ENCODE measurements at places on chromosomes 6 and 20.

DNA sequence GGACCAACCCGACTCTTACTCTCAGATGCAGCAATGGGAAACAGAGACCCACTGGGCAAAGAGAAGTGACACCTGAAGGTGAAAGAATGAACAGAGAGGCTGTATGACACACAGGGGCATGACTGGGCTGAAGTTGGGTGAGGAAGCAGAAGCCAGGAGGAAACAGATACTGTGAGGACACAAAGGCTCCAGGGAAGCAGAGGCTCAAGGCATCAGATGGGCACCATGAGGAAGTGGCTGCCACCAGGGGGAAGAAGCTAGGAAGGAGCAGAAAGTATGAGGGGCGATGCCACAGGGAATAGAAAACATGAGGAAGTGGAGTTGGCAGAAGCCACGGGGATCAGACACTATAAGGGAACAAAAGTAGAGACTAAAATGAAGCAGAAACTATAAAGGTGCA, 30.9 kb upstream of the OCSTAMP start:
- no peak for DNase-seq

GRCh38 chr6:116268589-116269293, 11.0 kb downstream of the TSPYL1 start:
- DNase-seq, result peak; percentile 7

- DNase-seq, result no peak
Observed at GRCh38 chr6:124812067-124812466, 150.2 kb upstream of the RNF217 start.

- no peak for DNase-seq
Observed at GRCh38 chr6:106254636-106255035, 70.9 kb downstream of the ATG5 start.

- no peak for DNase-seq
Observed at GRCh38 chr6:68726337-68726736, 91.3 kb downstream of the ADGRB3 start.

- peak; percentile 59 for DNase-seq
Observed at GRCh38 chr6:158819213-158819976, at the start of gene EZR. Gene EZR, minus strand, starts transcription at chr6:158819368. Its CDS starts 1,275 bp downstream, at chr6:158818093.

GRCh38 chr6:103122766-103123601, 1729.5 kb downstream of the GRIK2 start:
- DNase-seq, result no peak

DNA sequence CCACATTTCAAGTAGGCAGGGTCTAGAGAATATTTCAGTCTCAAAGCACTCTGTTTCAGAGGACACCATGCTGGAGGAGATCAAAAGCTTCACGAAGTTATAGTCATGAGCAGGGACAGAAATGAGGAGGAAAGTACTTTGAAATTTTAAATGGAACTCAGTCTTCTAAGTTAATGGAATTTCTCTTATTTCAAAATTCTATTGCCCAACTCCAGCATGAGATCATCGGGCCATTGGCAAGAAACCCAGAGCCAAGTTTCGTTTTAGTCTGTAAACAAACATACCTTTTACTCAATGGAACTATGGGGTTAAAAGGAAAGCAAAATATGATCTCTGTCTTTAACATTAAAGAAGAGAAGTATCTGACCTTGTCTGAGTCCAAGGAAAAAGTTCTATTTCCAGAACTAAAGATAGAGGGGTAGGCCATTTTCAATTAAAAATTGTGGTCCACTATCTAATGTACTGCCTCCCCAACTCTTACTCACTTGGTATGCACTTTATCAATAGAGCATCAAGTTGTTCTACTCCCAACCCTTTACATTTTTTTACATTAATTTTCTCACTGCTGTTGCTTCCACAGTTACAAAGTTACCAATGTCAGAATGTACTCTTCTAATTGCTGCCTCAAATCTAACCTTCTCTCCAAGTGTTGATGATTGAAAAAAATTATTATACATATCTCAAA, 235.3 kb upstream of the NRSN1 start:
- DNase-seq, result no peak

- no peak for DNase-seq
Observed at GRCh38 chr20:22070610-22071058, 365.2 kb downstream of the PAX1 start.

GRCh38 chr20:51467956-51468626, 74.4 kb downstream of the NFATC2 start:
- DNase-seq, result no peak

GRCh38 chr20:52270001-52270606, 78.5 kb upstream of the ZFP64 start:
- DNase-seq, result no peak

All from DMS79 (cell line).